Lower leg skin (tissue), 4 donors: ENCODE measurements at places on chromosomes 6 and 20. TPM values are rescaled to one million over a fixed set of nuclear protein-coding genes. Genes with fewer than 3 reads are reported as not detected.

Gene BNIP5
- total RNA-seq = not detected

Gene SLC17A3
- not detected for total RNA-seq

Gene ELOVL2
- not detected for total RNA-seq

Gene TMEM151B
- total RNA-seq = not detected

Gene POPDC3
- not detected for total RNA-seq

- DNase-seq = peak; percentile 40
These were observed 732 bp upstream of the STXBP5 start for GRCh38 chr6:147203311-147204059.

DNA sequence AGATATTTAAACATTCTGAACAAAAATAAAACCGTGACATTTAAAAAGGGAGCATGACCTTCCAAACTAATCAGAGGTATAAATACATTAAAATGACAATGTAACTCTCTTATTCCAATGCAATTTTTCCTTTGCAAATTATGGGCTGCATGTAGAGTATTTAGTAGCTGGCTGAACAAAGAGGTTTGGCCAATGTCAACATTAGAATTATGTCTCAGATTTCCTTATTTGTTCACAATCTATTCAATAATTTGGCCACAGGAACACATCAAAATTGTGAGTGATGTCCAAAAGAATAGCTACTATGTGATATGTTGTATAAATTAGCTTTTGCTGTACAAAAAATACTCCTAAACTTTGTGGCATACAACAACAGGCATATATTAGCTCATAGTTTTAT lies 580.0 kb upstream of the MARCKS start:
- no peak for DNase-seq

DNA sequence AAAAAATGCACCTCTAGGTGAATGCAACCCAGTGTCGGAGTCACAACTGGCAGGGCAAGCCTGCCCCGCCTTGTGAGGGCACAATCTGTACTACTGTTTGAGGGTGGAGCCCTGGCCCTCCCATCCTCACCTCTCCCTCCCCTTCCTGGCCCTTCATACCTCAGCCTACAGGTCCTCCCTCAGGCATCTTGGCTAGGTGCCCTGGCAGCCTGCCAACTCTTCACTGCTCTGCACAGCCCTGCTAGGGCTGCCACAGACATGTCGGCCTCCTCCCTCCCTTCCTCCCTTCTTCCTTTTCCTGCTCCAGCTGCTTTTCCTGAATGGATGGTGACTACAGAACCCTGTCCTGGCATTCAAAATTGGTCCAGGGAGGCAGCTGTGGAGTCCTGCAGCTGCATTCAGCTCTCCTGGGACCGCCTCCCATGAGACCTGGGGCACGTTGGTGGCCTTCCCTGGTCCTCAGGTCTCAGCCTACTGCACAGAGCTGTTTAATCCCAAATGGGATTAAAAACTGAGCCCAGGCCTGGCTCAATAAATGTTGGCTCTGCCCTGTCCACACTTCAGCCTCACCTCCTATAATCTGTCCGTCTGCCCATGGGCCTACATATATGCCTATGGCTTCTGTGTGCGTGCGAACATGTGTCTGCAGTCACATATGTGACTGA lies 52.7 kb downstream of the CDH22 start:
- DNase-seq = peak; percentile 41

DNA sequence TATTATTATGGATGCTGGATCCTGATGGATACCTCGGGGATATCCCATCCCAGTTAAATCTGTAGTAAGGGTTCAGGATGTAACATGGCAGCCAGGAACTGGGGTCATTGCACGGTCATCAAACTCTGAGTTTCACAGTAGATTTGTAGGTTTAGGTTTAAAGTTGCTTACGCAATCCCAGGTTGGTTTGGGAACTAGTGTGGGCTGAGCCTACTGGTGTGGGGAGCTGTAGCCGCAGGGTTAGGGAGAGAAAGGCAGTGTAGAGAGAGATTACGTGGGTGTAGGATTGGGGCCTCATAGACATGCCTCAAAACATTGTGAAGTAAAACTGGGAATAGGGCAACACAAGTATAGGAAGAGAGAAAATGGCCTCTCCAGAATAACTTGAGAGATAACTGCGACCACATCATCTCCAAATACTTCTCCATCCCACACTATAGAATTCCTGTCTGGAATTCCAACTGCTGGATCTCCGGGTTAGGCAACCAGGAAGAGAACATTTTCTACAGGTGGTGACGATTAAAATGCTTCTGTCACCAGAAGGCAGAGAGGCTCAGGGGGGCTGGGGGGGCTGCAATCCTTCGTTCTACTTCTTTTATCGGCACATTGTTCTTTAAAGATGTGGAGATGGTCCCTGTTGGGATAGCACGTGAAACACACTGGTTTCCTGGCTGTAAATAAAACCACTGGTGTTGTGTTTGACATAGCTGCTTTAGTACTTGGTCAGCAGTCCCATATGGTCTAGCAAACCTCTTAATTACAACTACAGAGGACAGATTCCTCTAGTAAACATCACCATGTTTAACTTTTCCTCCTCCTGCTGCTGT lies 44.9 kb upstream of the TMEM170B start:
- no peak for DNase-seq

GRCh38 chr6:83431545-83432155 lies 799 bp upstream of the ME1 start:
- no peak for DNase-seq

GRCh38 chr20:54351371-54352136 lies 123.8 kb upstream of the DOK5 start:
- no peak for DNase-seq

- no peak for DNase-seq
These were observed 304.6 kb downstream of the THBS2 start for GRCh38 chr6:168948990-168949531.

DNA sequence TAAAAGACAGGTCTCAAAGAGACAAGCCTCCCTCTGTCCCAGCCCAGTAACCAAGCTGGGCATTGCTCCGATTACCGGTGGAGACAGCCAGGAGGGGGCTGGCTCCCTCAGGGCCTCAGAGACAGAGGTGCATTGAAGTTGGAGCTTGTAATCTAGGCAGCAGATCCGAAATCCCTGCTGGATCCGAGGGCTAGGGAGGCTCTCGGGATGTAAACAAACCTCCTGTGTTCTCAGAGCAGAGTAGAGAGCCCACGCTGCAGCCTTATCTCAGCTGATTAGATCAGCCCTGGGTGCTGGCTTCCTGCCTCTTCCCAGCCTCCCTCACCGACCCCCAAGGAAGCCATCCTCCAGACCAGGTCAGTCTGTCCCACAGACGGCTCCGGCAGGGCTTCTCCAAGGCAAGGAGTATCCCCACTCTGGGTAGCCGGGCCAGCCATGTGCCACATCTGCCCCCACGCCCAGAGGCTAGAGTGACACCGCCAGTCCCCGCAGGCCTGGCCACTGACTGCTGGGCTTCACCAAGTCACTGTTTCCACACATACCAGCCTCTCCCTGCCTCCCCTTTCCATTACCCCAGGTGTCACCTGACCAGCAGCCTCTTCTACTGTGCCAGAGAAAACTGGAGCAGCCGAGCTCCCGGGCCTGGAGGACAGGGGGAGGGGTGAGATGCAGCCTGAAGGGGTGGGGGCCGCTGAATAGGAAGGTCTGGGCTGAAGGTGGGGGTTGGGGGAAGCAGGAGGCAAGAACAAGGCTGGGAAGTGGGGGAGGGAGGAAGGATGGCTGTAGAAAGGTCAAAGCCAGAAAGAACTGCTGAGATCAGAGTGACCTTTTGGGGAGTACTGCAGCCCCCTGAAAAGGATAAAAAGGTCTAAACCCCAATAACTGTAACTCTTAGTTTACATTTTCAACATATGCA lies 6.0 kb downstream of the SDC4 start:
- no peak for DNase-seq

- no peak for DNase-seq
These were observed 56.5 kb upstream of the CCDC28A start for GRCh38 chr6:138716971-138717665.

- no peak for DNase-seq
These were observed 372.3 kb downstream of the EPHA7 start for GRCh38 chr6:93047033-93047432.

GRCh38 chr6:155333414-155333813 lies 19.1 kb upstream of the TFB1M start:
- no peak for DNase-seq

DNA sequence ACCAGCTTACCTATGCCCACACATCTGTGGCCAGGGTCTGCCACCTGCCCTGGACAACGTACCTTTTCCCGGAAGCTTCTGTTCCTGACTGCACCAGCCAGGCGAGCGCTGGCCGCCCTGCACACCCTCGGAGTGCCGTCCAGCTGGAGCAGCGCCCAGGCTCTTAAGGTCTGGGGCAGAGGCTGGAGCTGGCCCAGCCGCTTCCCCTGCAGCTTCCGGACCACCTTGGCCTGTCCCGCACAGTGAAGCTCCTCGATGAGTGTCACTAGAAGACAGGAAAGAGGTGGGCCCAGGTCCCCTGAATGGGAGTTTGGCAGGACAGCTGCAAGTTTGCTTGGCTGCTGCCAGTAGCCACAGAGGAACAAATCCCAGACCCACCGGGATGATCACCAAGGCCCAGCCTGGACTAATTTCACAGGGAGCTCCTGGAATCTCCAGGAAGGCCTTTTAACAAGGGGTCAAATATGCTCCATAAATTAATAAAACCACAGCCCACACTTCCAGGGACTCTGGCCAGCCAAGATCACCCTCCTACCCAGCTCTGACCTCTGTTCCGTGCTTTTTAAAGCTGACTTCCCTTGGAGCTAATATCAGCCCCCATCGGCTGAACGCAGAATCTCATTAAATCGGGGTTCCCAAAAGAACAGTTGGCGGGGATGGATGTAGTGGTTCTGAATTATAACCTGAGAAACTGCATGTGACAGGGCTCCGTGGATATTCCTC lies 82.3 kb downstream of the PTPN1 start:
- DNase-seq = no peak

- no peak for DNase-seq
These were observed 153.9 kb upstream of the ENPP5 start for GRCh38 chr6:46324706-46325105.

DNA sequence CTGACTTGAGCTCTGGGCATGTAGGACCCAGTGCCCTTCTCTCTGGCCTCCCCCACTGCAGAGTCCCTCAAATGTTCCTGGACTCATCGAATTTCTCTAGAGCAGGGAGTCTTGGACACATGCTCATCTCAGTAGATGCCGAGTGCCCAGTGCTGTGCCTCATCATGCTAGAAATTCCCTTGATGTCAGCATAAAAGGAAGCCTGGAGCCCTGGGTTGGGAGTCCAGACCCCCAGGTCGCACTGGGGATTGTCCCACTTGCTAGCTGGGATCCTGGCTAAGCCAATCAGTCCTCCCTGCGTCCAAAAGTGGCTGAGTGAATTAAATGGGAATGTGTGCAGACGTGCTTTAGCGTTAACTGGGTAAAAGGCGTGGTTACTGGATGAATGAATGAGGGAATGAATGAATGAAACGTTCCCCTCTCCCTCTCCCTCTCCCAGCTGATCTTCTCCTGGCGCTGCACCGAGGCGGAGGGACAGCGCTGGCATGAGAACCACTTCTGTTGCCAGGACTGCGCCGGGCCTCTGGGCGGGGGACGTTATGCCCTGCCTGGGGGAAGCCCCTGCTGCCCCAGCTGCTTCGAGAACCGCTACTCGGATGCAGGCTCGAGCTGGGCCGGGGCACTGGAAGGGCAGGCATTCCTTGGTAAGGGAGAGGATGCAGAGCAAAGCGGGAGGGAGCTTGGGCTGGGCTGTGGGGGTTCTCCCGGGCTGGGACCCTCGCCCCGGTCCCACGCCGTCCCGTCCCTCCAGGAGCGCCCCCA lies 1.6 kb upstream of the TOMM6 start:
- DNase-seq = no peak

DNA sequence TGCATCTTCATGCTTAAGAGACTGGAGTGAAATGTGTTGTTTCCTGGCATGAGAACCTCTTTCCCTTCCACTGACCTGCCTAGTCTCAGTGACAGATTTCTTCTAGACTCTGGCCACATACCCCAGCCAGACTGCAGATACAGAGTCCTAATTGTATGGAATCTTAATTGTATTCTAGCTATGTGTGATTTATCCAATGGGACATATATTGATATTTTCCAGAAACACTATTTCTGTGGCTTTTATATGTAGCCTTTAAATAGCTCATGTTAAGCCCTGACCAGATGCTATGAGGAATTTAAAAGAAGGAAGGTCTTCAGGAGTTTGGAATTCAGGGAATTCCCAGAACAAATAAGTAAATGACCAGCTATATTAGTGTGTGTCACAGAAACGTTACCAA lies 99.0 kb downstream of the FIG4 start:
- no peak for DNase-seq

DNA sequence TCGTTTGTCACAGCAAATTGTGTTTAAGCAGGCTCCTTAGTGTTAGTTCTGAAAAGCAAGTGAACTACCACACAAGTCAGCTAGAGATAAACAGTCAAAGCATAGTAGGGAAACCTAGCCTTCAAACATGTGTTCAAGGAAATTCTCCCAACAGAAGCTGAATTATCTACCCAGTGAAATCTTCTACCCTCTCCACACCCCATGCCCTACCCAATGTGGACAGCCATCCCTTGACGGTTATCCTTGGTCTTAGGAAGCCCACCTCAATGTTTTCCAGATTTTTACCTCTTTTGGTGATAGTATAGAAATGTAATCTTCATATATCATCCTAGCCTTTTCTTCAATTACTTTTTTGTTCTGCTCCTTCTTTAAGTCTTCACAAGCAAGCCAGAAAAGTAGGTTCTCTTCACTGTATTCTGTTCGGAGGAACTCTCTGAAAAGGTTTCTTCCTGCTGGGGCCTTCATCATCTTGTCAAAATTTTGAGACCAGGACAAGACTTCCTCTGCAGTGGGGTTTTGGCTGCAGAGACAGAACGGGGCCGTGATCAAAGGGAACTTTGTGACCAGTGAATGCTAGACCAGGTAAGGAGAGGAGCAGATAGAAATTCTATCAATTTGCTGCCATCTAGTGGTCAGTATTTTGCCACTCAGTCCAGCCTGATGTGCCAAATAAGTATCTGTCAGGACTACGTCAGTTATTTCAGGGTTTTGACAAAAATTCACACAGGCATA lies 21.6 kb upstream of the MTRF1L start:
- DNase-seq = peak; percentile 27

GRCh38 chr20:56800088-56800487 lies 171.0 kb downstream of the TFAP2C start:
- DNase-seq = no peak

DNA sequence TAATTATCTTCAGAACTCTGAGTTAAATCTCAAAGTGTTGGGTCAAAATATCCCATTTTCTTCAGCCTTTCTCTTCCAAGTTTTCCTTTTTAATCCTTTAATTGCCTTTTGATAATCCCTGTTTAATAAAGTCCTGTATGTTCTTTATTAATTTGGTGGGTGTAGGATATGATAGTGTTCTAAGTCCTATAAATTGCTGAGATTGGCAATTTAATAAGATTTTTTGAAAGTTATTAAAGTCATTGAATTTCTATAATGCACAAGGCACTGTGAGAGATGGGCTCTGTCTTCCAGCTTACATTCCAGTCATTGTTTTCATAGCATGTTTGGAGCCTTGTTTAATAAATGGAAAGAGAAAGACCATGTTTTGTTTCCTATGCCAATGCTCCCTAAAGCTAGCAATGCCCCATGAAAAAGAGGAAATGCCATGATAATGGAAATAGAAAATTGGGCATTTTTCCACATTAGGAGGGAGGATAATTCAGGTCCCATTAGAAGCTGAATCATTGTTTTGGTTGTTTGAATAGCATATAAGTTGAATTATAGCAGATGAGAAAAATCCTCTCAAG lies 404.8 kb downstream of the CD109 start:
- DNase-seq = no peak
